Astrocyte (in vitro differentiated cells and primary cell): ENCODE measurements at places on chromosomes 12 and 14. TPM values are rescaled to one million over a fixed set of nuclear protein-coding genes. Genes with fewer than 3 reads are reported as not detected.

The TRPV4 gene
- total RNA-seq: 0.75 and 0.84 TPM in 2 replicates

GRCh38 chr14:66116732-66117131 is 369.4 kb upstream of the CCDC196 start:
- no peak for DNase-seq

DNA sequence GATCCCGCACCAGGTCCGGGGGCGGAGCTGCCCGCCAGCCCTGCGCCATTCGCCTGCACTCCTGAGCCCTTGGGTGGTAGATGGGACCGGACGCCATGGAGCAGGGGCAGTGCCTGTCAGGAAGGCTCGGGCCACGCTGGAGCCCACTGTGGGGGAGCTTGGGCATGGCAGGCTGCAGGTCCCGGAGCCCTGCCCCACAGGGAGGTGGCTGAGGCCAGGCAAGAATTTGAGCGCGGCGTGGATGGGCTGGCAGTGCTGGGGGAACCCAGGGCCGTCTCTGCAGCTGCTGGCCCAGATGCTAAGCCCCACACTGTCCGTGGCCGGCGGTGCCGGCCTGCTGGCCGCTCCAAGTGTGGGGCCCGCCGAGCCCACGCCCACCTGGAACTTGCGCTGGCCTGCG is 260.0 kb downstream of the NPAS3 start:
- DNase-seq: no peak

DNA sequence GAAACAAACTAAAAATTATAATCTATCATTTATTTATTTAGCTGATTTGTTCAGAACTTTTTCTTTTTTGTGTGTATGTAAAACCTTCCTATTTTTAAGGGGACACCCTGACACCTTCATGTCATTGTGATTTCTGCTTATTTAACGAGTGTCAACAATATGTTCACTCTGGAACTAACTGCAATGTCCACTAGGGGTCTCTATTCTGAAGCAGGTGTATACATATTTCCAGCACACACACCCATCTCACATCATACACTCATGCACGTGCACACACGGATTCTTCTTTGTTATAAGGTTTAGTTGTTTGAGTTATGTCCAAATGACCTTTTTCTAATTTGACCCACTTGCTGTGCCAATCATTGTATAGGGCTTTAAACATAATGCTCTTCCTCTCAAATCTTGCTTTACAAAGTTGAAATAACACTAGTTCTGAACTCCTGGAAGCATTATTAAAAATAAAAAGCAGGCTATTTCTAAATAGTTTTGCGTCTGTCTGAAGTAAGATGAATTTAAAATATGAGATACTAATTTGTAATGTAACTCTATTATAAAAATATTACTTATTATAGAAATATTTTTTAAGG is 15.5 kb downstream of the E2F7 start:
- DNase-seq: peak; percentile 52

DNA sequence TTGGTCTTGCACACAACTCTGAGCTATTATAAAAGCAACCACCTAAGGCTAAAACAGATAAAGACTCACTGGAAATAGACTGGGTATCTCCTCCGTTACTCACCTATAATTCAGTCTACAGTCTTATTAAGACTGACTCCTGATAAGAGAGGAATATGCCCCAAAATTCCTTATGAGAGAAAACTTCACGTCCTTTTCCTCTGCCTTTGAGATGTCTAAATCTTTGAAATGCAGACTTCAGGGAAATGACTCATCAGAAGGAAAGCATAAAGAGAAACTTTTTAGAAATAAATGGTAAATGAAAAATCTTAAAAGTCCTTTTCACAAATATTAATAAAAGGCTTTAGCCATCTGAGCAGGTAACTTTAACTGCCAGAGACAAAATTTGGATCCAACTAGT is 187.5 kb upstream of the RTL1 start:
- no peak for DNase-seq

The SIX1 gene
- total RNA-seq: 0.07 and 0.20 TPM in 2 replicates

The ESR2 gene
- 0.16 TPM in 1 of 2 replicates, not detected in the other for total RNA-seq

DNA sequence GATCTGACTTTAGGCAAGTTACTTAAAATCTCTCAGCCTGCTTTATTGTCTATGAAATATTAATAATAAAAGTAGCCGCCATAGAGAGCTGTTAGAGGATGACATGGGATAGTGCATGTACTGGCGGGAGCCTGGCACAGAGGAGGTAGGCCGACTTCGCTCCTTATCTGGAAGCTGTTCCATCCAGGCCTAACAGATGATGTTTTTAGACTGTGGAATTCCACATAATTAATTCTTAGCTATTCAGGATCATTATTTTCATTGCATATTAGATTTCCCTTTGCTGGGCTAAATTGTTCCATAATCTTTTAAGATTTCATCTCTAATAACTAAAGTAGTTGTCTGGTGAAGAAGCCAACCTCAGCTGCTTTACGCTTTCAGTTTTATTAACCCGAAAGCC is 30.8 kb downstream of the CNTN1 start:
- DNase-seq: no peak

The DGLUCY gene
- total RNA-seq: 20.0 and 25.9 TPM in 2 replicates
